Smooth muscle cell of trachea (primary cell): ENCODE measurements at places on chromosomes 6 and 20. TPM values are rescaled to one million over a fixed set of nuclear protein-coding genes. Genes with fewer than 3 reads are reported as not detected.

RIPOR2 gene
- total RNA-seq, result 0.15 and 0.83 TPM in 2 replicates

ALDH8A1 gene
- 0.33 and 2.0 TPM in 2 replicates for total RNA-seq

ALDH5A1 gene
- 0.15 and 0.50 TPM in 2 replicates for total RNA-seq

TNF gene
- total RNA-seq, result not detected in 2 replicates

FAM209A gene
- not detected in 2 replicates for total RNA-seq
